ENCODE measurements at places on chromosomes 16 and 17.
A peak's percentile ranks its signal among the peaks of the same experiment; 100 is the strongest.

GRCh38 chr17:57678393-57678792 is 66.7 kb downstream of the CCDC182 start:
- DNase-seq: no peak

DNA sequence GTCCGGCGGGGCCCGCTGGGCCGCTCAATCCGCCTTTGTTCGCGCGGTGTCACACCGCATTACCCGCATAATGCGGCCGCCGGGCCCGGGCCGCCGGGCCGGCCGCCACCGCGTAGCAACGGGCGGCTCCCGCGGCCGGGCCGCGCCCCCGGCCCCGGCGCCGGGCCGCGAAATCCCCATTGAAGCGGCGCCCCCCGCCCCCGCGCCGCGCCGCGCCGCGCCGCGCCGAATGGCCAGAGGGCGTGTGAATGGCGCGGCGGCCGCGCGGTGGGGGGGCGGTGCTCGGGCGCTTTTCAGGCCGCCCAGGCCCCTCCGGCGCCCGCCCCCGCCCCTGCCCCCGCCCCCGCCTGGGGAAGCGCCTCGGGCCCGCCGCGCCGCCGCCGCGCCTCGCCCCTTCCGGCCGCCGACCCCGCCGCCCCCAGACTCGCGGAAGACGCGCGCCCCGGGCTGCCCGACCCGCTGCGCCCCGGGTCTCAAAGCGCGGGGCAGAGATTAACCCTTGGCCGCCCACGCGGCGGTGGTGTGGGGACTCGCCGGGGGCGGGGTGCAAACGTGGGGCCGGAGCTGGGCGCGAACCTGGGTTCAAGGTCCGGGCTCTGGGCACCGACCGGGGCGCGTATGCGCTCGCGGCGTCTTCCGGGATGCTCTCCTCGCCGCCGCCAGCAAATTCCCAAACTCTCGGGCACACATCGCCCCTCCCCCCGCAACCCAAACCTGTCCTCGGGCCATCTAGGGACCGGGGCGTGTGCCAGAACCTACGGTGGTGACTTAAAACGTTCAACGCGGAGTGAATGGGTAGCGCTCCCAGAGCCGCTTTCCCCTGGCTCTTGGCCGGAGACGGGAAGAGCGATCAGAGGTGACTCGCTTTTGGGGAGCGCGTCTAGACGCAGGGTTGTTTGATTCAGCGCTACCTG is 46.7 kb downstream of the WNT3 start:
- peak; percentile 13 for DNase-seq

DNA sequence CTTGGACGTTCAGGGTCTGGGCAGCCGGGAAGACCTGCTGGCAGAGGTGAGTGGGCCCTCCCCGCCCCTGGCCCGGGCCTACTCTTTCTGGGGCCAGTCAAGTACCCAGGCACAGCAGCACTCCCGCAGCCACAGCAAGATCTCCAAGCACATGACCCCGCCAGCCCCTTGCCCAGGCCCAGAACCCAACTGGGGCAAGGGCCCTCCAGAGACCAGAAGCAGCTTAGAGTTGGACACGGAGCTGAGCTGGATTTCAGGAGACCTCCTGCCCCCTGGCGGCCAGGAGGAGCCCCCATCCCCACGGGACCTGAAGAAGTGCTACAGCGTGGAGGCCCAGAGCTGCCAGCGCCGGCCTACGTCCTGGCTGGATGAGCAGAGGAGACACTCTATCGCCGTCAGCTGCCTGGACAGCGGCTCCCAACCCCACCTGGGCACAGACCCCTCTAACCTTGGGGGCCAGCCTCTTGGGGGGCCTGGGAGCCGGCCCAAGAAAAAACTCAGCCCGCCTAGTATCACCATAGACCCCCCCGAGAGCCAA is 8.6 kb upstream of the ABCC3 start:
- peak; percentile 83 for DNase-seq

- no peak for DNase-seq
Observed at GRCh38 chr16:66924527-66925321, 611 bp downstream of the RRAD start.

- no peak for DNase-seq
Observed at GRCh38 chr16:82882226-82882625, 255.5 kb downstream of the CDH13 start.

- no peak for DNase-seq
Observed at GRCh38 chr17:74392848-74393247, 25.5 kb downstream of the GPR142 start.

- no peak for DNase-seq
Observed at GRCh38 chr17:82692268-82692667, 6.2 kb downstream of the RAB40B start.

DNA sequence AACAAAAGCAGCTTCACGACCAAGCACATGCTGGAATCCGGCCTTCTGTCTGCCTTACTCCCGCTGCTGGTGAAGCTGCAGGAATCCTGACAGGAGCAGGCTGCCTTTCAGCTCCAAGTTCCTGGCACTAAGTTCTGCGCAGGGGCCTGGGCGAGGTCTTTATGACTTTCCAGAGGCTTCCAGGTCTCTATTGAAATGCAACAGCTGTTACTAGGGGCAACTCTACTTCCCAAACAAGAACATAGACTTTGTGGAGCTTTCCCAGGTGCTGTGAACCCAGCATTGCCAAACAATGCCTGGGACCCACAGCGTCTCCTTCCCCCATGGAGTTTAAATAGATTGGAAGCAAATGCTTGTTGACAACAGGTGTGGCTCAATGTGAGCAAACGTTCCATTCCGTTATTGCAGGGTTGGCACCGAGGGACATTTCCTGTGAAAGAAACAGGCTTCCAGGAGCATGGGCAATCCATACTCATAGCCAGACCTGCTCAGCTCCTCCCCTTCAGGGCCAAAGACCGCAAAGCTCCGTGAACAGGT is 156.0 kb downstream of the CDH13 start:
- no peak for DNase-seq

Measured in choroid plexus epithelial cell (primary cell).